ENCODE measurements at places on chromosomes 2 and 18. TPM values are rescaled to one million over a fixed set of nuclear protein-coding genes. Genes with fewer than 3 reads are reported as not detected.

- no peak overlapping the region for H3K27ac ChIP-seq
- no peaks in the 10 kb centered on the region for H3K4me1 ChIP-seq
- no peaks in the 10 kb centered on the region for H3K36me3 ChIP-seq
- no peaks in the 10 kb centered on the region for H3K27me3 ChIP-seq
These were observed 158.8 kb upstream of the ZEB2 start for GRCh38 chr2:144678736-144679135.

GRCh38 chr2:232210306-232210705, 168.2 kb upstream of the ALPP start:
- no peak overlapping the region for H3K4me3 ChIP-seq
- H3K27me3 ChIP-seq = no peaks in the 10 kb centered on the region
- DNase-seq = no peak
- peaks cover 13% of the 10 kb centered on the region for H3K36me3 ChIP-seq

DLX1 gene
- 0.81 TPM for total RNA-seq

CXCR4 gene
- total RNA-seq = 0.54 TPM

GRCh38 chr2:39361511-39361910, 75.6 kb downstream of the MAP4K3 start:
- H3K27me3 ChIP-seq = no peaks in the 10 kb centered on the region
- no peaks in the 10 kb centered on the region for H3K4me1 ChIP-seq
- H3K27ac ChIP-seq = no peak overlapping the region
- no peak overlapping the region for H3K4me3 ChIP-seq

DNA sequence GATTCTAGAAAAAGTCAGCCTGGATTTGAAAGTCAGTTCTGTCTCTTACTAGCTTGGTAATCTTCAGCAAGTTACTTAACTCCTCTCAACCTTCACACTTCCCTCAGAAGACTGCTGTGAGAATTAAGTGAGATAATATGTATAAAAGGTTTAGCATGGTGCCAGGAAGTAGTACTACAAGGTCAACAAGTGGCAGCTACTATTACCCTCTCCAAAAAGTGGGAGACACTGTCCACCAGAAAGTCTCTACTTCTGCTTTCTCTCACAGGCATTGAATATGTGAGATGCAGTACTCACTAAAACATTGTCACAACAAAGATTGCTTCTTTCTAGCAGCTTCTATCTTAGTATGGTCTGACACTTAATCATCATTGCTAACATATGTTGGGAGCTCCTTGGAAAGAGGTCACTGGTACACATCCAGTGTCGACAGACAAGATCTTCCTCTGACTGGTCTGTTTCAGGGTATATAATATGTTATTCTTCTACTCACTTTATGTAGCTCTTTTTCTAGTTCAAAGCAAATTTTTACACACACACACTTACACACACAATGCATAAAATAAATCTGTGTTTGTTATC, 47.9 kb downstream of the DOCK10 start:
- H3K4me1 ChIP-seq = no peaks in the 10 kb centered on the region
- no peak overlapping the region for H3K27ac ChIP-seq
- DNase-seq = no peak
- H3K36me3 ChIP-seq = no peaks in the 10 kb centered on the region
- no peaks in the 10 kb centered on the region for H3K27me3 ChIP-seq
- H3K4me3 ChIP-seq = no peak overlapping the region

- no peak for DNase-seq
- no peak overlapping the region for H3K27ac ChIP-seq
- H3K4me1 ChIP-seq = no peaks in the 10 kb centered on the region
- no peaks in the 10 kb centered on the region for H3K36me3 ChIP-seq
These were observed 78.3 kb downstream of the TTC32 start for GRCh38 chr2:19823507-19823906.

DNA sequence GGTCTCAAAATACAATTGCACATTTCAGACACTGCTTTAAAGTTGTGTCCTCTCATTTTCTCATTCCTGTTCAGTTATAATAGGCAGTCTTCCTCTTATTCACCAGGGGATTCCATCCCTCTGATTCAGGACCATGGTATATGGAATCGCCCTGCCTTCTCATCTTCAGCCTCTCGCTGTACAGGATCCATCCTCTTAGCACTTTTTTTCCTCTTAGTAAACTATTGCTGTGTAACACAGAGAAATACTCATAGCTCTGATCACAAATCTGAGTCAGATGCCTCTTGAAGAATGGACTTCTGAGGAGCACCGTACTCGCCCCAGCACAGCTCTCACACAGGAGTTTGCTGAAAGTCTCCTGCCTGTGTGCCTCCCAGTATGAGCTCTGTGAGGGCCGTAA, 11.3 kb downstream of the RMP24 start:
- peaks cover 48% of the 10 kb centered on the region for H3K36me3 ChIP-seq
- H3K27ac ChIP-seq = no peak overlapping the region
- H3K27me3 ChIP-seq = no peaks in the 10 kb centered on the region
- no peak overlapping the region for H3K4me3 ChIP-seq
- no peak for DNase-seq
- no peaks in the 10 kb centered on the region for H3K4me1 ChIP-seq

DNA sequence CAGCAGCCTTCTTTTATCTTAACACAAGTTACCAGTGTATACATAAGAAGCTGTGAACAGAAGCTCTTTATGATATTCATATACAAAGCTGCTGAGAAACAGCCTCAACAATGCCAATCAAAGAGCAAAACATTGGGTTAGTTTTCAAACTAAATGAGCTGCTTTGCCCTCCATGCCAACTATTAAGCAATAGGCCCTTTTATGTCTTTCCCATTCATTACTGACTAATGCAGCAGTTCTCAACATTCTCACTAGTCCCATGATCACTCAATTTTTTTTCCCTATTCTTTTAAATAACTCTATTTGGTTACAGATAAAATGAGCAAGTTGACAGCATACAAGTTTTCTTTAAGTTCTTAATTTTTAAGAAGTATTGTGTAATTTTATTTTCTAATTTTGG, 57.9 kb upstream of the FRZB start:
- DNase-seq = peak; percentile 62
- H3K4me1 ChIP-seq = peaks cover 13% of the 10 kb centered on the region

- no peaks in the 10 kb centered on the region for H3K4me1 ChIP-seq
- DNase-seq = no peak
- H3K27me3 ChIP-seq = no peaks in the 10 kb centered on the region
- no peak overlapping the region for H3K4me3 ChIP-seq
- H3K36me3 ChIP-seq = no peaks in the 10 kb centered on the region
- no peak overlapping the region for H3K27ac ChIP-seq
These were observed 27.8 kb upstream of the RNF125 start for GRCh38 chr18:31990823-31991222.

Measured in MCF 10A (cell line).